CD4-positive, alpha-beta T cell treated with Interleukin-21 for 1 hour (primary cell): ENCODE measurements at places on chromosomes 12 and 14.

- no peak for DNase-seq
Measured at GRCh38 chr14:65169351-65169750, 67.0 kb upstream of the MAX start.

DNA sequence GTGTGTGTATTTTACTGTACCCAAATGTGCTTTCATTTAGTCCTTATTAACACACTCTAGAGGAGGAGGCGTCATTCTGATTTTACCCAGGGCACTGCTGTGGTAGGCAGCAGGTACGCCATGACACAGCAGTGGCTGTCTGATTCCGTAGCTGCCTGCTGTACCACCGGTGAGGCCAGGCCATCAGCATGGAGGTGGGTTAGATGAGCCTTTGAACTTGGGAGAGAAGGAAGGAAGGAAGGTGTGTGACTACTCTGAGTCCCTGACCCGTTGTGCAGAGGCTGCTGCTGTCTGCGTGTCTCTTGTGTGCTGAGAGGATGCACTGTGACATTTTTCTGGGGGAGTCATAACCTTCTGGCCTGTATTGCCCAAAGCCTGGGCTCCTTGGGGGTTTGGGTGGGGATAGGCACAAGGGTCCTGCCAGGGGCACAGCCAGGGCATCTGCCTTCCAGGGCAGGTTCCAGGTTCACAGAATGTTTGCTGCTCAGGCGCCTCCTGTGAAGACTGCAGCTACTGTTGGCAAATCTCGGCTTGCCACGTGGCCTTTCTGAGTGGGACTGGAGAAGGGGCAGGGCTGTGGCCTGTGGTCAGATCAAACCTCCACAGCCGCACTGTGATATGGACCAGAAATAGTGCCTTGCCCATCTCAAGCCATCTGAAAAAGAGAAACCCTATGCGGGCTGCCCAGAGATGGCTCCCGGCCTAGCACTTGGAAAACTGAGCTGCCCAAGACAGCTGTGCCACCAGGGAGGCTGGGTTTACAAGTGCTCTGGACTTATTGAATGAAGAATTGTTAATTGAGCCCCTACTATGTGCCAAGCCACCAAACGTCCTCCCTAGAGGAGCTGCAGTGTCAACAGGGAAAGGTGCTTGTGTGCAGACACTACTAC lies 47.1 kb downstream of the MLXIP start:
- no peak for DNase-seq

DNA sequence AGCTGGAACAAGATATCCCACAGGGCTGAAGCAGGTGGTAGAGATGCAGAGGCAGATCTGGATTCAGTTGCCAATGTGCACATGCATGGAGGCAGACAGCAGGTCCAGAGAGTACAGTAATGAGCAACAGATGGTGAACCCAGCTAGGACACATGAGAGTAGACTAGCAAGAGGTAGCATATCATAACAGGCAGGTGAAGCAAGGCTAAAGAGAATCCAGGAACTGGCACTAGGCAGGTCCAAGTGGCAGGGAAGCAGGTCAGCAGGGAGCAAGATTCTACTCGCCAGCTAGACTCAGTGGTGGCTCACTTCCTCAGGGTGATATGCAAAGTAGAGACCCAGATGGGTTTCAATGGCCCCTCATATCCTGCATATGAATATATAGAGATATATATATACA lies 15.3 kb upstream of the MYF6 start:
- DNase-seq = no peak

DNA sequence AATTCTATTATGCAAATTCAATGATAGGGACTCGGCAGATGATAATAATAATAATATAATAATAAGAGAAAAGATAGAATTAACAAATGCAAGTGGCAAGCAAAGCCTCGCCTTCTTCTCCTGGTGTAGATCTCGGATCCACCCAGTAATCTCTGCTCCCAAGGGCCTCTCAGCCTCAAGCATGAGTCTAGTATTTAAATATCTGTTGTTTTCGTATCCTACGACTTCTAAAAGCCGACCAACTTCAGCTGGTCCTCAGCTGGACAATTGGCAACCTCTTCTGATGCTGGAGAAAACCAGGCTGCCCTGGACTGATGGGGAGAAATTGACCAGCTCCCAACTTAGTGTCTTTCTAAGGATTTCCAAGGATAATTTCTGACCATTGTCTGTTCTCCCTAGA lies 14.0 kb upstream of the MAP1LC3B2 start:
- DNase-seq = no peak

GRCh38 chr14:76497550-76498462 lies 121.9 kb downstream of the ESRRB start:
- no peak for DNase-seq

GRCh38 chr12:63164911-63165310 lies 13.9 kb upstream of the AVPR1A start:
- DNase-seq = no peak

DNA sequence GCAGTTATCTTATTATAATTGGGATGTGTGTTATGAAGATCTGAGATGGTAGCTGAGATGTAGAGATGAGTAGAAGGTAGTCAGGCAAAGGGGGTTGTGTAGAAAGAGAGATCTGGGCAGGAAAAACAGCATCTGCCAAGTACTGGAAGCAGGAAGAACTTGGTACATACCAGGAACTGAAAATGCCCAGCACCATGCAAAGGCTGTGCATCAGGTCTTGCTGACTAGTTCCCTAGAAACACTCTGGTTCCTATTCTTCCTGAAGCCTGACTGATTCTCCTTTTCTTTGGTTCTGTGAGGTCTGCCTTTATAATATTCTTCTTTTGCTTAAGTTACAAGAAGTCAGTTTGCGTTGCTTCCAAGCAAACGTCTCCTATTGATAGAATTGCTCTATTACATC lies 6.7 kb upstream of the NFATC4 start:
- no peak for DNase-seq

GRCh38 chr14:69317102-69317755 lies 57.3 kb downstream of the GALNT16 start:
- DNase-seq = no peak

- DNase-seq = no peak
Measured at GRCh38 chr12:69338120-69338859, 9.9 kb upstream of the LYZ start.

DNA sequence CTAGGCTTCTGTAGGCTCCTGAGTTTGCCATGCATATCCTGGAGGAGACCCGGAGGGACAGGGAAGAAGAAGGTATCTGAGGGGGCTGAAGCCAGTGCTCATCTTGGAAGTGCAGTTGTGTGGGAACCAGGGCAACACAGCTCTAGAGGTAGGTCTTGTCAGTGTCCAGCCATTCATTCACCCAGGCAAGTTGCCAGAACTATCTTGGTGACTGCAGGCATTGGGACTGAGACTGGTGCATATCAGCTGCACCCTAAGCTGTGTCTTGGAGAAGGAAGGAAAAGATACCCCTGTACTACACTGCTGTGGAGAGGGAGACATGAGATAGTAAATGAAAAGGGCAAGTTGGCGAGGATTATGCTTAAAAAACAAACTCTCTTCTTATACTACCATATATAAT lies 4.9 kb upstream of the WIF1 start:
- DNase-seq = no peak

- DNase-seq = no peak
Measured at GRCh38 chr14:104224506-104225277, 86.3 kb downstream of the KIF26A start.

- no peak for DNase-seq
Measured at GRCh38 chr14:54652188-54652587, 85.3 kb downstream of the SAMD4A start.

- DNase-seq = peak; percentile 49
Measured at GRCh38 chr14:22545842-22546721, 42.9 kb downstream of the DAD1 start.

DNA sequence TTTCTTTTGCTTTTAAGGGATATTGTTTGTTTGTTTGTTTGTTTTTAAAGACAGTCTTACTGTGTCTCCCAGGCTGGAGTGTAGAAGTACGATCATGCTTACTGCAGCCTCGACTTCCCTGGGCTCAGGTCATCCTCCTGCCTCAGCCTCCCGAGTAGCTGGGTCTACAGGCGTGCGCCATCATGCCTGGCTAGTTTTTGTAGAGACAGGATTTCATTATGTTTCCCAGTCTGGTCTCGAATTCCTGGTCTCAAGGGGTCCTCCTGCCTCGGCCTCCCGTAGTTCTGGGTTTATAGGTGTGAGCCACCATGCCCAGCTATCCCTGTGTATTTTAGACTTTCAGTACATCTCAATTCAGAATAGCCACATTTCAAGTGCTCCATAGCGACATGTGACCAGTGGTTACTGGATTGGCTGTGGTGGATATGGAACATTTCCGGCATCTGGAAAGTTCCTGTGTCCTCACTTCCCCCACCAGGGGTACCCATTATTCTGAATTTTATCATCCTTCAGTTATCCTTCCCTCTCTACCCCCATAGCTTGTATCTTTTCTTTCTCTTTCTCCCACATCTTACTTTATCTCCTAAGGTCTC lies 61.1 kb downstream of the HRK start:
- DNase-seq = no peak

DNA sequence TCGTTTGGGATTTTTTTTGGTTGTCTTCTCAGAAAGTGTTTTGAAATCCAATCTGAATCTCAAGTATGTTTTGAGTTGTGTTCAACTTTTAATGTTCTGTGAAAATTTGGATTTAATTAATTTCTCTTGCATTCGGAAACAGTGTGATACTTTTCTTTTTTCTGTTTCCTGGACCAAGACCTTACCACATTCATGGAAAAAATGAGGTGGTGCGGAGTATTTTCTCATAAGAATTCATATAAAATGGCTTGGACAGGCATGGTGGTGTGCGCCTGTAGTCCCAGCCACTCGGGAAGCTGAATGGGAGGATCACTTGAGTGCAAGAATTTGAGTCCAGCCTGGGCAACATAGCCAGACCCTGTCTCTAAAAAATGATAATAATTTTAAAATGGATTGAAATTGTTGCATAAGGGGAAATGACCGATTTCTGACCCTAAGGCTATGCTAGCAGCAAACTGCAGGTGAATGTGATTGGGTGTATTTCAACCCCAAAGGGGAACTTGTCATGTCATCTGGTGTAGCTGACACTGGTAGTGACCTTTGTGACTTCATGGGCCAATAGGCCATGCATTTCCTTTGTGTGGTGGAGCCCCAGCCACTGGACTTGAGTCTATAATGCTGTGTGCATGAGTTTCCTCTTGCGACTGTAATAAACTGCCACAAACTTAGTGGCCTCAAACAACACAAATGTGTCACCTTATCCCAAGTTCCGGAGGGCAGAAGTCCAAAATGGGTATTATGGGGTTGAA lies 123.5 kb upstream of the RFLNA start:
- DNase-seq = peak; percentile 2

GRCh38 chr14:80784820-80785219 lies 156.7 kb downstream of the CEP128 start:
- no peak for DNase-seq

DNA sequence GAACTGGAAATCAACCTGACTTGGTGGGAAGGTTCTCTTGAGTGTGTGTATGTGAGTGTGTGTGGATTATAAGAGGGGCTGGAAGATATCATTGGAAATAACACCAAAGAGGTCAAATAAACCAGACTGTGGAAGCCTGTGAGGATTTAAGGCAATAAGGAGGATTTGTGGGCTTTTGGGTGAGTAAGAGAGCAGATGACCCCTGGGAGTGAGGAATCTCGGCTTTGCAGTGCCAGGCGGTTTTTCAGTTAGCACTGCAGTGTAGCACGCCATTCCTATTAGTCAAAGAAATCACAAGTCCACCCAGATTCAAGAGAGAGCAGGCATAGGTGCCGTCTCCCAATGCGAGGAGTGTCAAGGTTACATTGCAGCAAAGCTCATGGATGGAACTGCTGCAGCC lies 63.3 kb downstream of the CALM1 start:
- DNase-seq = no peak

DNA sequence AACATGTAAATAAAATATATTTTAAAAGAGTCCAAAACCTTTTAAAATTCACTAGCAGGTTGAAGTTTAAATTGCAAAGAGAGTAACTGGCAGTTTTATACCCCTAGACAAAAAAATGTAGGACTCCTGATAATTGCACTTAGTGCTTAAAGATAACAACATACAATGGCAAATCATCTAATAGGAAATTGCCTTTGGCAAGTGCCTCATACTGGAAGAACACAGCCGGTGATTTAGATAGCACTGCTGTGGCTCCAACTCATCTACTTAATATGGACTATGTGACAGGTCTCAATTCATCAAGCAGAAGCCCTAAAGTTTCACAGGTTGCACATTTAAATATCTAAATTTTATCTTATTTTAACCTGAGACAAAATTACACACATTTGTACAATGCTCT lies 13.4 kb downstream of the C12orf50 start:
- no peak for DNase-seq

GRCh38 chr12:68477261-68477772 lies 133.4 kb upstream of the RAP1B start:
- DNase-seq = no peak

DNA sequence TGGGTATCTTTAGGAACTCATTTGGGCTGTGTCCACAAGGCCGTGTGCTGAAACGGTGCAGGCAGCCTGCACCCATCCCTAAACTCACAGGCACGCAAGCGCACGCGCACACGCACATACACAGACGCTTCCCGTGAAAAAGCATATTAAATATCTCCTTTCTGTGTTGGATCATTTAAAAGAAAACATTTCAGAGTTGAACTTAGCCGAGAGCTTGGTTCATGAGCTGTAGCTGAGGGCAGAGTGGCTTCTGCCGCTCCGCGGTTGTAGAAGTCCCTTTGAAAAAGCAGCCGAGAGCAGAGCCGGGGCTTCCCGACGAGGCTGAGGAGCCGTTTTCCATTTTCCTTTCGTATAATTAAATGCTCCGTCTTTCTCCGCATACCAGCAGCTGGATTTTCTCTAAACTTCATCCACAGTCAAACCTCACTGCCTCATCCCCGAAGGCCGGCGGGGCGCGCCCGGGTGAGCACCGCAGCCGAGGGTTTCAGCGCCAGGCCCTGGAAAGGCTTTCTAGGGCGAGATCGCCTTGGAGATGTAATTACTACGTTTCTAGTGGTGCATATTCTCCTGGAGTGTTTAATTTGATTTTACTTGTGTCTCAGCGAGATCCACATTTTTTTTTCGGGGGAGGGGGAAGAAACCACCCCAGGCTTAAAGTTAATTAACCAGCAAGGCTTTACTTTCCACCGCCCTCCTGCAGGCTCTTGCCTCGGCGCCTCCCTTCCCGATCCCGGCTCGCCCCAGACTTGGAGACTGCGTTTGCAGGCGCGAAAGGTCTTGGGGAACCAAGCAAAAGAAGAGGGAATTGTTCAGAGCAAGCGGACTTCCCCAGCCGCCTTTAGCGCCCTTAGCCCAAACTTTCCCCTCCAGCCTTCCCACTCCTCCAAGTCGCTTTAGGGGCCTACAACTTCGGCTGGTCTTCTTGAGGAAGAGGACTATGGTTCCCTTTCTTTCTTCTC lies 3.0 kb upstream of the HOXC13 start:
- no peak for DNase-seq
